ENCODE measurements at places on chromosomes 4 and X.

DNA sequence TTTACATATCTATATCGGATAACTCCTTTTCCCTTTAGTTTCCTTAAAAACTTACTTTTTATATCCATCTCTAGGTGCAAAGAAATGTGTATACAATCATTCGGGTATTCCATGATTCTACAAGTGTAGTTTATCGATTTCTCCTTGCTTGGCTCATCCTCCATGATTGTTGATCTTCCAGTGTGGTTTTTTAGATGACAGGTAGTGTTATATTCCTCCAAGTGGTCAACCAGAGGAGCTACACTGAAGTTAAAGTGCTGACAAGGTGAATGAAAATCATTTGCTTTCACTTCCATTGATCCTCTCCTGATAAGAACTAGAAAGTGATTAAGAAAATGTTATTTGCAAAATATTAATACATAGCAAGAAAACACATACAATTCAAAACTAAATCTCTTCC, 38.5 kb downstream of the TMEM156 start:
- no peak for DNase-seq

- no peak for DNase-seq
Measured at GRCh38 chr4:77865259-77865658, 2.6 kb downstream of the MRPL1 start.

GRCh38 chrX:29634516-29634915, 580.8 kb upstream of the MAGEB2 start:
- DNase-seq, result no peak

GRCh38 chrX:37455381-37455780, 106.2 kb downstream of the PRRG1 start:
- no peak for DNase-seq

- DNase-seq, result no peak
Measured at GRCh38 chr4:8258552-8259212, 10.9 kb upstream of the HTRA3 start.

DNA sequence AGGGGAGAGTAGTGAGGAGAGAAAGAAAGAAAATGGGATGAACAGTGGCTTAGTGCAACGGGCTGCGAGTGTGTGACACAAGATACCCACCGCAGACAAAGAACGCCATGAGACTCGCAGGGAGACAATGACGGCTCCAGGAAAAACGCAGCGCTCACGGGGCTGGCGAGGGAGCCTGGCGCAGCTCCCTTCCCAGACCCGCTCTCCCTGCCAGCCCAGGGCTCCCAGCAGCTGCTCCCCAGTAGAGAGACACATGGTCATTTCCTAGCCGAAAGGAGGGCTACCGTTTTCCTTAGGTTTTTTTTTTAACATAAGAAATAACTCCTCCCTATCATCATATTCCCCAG, 149.5 kb downstream of the MAML3 start:
- peak; percentile 2 for DNase-seq

DNA sequence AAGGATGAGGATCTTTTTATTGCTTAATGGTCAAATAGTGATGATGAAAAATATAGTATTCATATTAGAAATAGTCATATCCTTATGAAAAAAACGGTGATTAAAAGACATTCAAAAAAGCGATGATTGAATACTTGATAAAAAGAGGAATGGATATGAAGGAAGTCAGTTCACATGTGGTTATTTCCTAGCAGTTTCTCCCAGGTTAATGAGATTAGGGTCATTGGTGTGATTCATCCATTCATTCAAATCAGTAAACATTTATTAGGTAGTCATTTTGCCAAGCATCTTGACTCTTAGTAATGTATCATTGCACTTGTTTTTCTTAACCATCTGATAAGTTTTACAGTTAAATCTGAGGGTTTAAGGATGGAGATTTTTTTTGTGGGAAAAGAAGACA, 294.1 kb downstream of the ARHGAP24 start:
- DNase-seq, result no peak

DNA sequence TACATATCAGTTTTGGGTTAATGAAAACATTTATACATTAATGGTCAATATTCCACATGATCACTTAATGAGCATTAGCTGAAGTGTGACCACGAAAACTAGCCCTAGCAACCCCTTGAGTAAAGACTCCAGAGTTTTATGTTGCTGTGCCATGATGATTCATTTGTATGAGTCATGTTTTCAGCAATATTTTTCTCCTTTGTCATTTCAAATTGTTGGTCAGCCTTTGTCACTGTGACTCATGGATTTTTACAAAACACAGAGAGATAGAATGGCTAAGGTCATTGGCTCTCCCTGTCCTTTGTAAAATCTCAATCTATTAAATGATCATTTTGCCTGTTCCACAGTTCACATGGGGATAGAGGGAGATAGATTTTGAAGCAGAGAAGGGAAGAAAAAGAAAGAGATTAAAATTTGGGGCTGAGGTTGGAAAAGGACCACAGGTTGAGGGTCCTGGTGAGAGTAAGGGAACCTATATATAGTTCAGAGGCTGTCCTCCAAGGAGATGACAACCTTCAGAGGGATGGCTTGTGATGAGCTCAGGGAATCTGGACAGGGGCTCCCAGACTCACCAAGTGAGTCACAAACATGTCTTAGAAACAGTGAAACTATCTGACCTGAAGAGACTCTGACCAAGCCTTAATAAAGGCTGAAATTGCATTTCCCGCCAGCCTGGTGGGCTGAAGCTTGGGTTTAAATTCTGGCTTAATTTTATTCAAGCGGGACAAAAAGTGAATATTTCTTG, 25.6 kb downstream of the NR0B1 start:
- DNase-seq, result peak; percentile 77

- no peak for DNase-seq
Measured at GRCh38 chr4:102675141-102675540, 85.6 kb downstream of the MANBA start.

DNA sequence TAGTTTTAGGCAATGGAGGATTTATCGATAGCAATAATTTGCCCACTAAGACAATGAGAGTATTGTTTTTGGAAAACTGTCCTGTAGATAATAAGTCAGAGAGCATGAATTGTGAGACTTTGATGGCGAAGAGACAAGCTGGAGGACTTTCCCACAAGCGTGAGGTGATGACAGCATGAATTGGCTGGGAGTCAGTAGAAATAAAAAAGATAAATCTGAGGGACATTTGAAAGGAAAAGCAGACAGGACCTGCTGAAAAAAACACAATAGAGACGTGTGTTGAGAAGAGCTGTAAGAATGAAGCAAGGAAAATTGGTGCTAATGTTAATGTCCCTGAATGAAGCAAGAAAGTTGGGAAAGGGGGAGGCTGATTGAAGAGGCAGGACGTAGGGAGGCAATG, 233.5 kb downstream of the DCTD start:
- DNase-seq, result no peak

DNA sequence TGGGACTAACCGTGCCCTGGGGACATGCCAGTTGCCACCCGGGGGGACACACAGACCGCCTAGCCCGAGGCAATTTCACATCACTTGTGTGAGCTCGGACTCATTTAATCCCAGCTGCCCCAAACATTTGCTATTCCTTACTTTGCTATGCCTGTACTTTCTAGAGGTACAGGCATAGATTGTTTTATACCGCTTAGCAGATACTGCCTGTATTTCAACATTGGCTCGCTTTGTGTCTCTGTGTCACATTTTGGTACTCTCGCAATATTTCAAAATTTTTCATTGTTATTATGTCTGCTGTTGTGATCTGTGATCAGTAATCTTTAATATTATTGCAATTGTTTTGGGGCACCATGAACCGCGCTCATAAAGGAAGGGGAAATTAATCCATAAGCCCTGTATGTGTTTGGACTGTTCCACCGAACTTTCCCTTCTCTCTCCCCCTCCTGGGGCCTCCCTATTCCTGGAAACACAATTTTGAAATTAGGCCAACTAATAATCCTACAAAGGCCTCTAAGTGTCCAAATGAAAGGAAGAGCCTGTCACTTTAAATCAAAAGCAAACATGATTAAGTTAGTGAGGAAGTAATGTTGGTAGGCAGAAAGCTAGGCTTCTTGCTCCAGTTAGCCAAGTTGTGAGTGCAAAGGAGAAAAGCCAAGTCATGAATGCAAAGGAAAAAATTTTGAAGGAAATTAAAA, 568 bp upstream of the CASP6 start:
- DNase-seq, result no peak

- no peak for DNase-seq
Measured at GRCh38 chrX:69813677-69814076, 197.8 kb downstream of the EDA start.

GRCh38 chr4:169221662-169222061, 49.1 kb downstream of the SH3RF1 start:
- DNase-seq, result no peak

- no peak for DNase-seq
Measured at GRCh38 chrX:153777261-153778090, 3.4 kb upstream of the SRPK3 start.

- DNase-seq, result no peak
Measured at GRCh38 chr4:27145597-27145996, 285.0 kb downstream of the STIM2 start.

DNA sequence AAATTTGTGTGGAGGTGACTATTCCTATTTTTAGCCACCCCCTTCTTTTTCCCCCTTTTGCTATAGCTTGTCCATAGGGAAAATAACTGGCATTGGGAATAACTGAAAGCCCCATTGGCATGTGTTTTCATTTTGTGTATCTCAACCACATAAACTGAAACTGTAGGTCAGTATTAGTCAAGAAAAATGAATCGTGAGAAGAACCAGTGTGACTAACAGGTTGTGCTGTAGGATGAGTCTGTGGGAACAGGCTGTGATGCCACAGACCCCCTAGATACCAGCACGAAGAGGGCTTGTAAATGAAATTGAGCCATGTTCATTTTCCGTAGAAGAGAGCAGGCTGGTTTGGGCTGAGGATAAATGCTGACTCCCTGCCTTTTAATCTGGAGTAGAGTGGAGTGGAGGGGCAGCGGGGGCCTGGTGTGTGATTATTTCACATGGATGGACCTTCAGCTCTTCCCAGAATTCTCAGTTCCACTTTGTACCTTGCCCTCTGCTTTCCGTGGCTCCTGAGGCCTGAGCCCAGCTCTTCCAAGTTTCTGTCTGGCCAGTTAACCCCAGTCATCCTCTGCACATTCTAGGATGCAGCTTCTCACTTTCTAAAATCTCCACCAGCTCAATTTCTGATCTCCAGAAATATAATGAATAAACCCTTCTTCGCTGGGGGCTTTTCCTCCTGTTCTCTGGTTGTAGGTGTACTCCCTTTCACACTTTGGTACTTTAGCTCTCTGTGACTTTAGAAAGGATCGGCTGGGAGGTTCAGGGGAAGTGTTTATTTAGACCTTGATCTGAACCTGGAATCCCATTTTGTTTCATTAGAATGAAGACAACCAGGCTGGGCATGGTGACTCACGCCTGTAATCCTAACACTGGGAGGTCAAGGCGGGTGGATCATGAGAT, 37.3 kb downstream of the DCUN1D4 start:
- no peak for DNase-seq

- DNase-seq, result no peak
Measured at GRCh38 chrX:137896123-137896522, 330.2 kb downstream of the ZIC3 start.

GRCh38 chr4:125483278-125483677, 168.5 kb downstream of the FAT4 start:
- no peak for DNase-seq

- no peak for DNase-seq
Measured at GRCh38 chr4:113531572-113531971, 230.0 kb downstream of the CAMK2D start.

- DNase-seq, result no peak
Measured at GRCh38 chr4:107890779-107891178, 40.6 kb upstream of the CYP2U1 start.

- DNase-seq, result no peak
Measured at GRCh38 chr4:152079543-152080293, 318.9 kb upstream of the GATB start.

- DNase-seq, result no peak
Measured at GRCh38 chr4:185464183-185464582, 7.3 kb downstream of the CCDC110 start.

DNA sequence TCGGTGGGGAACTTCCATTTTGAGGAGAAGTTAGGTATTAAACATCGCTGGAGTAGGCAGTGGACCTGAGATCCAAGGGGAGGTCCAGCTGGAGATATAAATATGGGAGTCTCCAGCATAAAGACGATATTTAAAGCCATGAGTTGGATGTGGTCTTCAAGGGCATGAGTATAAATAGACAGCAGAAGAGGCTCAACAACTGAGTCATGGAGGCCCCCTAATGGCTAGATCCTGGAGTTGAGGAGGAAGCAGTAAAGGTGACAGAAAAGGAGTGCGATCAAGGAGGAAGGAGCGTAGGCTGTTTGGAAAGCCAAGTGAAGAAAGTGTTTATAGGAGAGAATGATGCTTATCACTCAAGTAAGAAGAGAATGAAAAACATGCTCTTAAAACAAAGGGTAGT, 18.1 kb upstream of the APBB2 start:
- DNase-seq, result no peak

- DNase-seq, result no peak
Measured at GRCh38 chr4:183333983-183334382, 11.8 kb upstream of the CLDN24 start.

- DNase-seq, result no peak
Measured at GRCh38 chr4:147037069-147037468, 91.4 kb upstream of the TTC29 start.

DNA sequence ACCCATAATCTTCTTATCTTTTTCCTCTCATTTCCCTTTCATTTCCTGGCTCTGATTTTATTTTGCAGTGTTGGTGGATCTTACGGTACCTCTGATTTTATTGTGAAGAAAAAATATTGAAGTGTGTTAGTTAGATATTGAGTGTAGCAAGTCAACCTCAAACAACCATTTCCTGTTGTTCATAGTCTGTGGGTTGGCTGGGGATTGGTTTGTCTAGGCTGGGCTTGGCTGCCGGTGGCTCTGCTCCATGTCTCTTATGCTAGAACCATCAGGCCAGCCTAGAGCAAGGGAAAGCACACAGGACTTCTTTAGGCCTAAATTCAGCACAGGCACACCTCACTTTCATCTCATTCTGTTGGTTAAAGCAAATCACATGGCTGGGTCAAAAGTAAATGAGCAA, 383.1 kb upstream of the LCORL start:
- DNase-seq, result no peak

GRCh38 chrX:12686331-12686730, 104.9 kb upstream of the PRPS2 start:
- no peak for DNase-seq

- no peak for DNase-seq
Measured at GRCh38 chrX:72060921-72061490, 70.7 kb downstream of the RTL5 start.

DNA sequence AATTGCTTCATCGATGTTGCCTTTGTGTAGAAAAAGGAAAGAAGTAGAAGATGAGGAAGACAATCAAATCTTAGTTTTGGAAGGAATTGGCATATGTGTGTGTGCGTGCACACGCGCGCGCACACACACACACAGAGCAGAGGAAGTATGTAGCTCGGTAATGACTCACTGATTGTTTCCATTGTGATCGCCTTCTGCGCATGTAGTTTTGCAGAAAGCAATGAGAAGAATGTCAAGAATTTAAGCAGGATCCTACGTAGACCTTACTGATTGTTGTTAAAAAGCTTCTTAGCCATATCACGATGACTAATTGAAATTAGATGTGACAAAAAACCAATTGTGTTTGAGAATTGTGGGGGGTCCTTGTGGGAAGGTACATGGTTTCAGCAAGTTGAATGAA, 12.8 kb upstream of the LIMCH1 start:
- DNase-seq, result no peak

- no peak for DNase-seq
Measured at GRCh38 chrX:48813644-48814043, 11.8 kb downstream of the HDAC6 start.

- peak; percentile 4 for DNase-seq
Measured at GRCh38 chr4:76373919-76374552, 46.9 kb downstream of the CCDC158 start.
